SJCRH30 (cell line): ENCODE measurements at places on chromosomes 7 and 10. TPM values are rescaled to one million over a fixed set of nuclear protein-coding genes. Genes with fewer than 3 reads are reported as not detected.

The HKDC1 gene
- 0.06 and 0.08 TPM in 2 replicates for total RNA-seq

The PTPRE gene
- total RNA-seq: 5.2 and 5.3 TPM in 2 replicates

DNA sequence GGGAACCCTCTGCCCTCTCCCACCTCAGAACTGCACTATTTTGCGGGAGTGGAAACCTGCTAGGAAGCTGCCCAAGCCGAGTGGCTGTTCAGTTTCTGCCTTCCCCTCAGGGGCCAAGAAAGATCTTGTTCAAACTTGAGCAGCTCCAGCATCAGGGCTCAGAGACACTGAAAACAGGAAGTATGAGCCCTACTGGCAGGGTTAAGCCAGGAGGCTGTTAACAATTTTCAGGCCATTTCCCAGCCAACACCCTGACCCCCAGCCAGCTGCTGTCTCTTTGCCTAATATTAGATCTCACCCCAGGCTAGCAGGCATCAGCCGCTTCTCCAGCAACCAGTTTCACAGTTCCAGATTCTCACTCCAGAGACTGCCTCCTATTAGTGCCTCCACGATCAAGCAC, 9.2 kb downstream of the PLAU start:
- H3K27me3 ChIP-seq: no peaks in the 10 kb centered on the region
- H3K4me3 ChIP-seq: no peak overlapping the region
- peak overlapping the region; percentile 10; the same call in 1 of the 2 replicates for H3K27ac ChIP-seq
- H3K36me3 ChIP-seq: peaks cover 27% of the 10 kb centered on the region
- peaks cover 13% of the 10 kb centered on the region for H3K4me1 ChIP-seq

GRCh38 chr10:118258285-118258684, 83.8 kb downstream of the FAM204A start:
- no peaks in the 10 kb centered on the region for H3K36me3 ChIP-seq
- H3K27ac ChIP-seq: no peak overlapping the region
- no peaks in the 10 kb centered on the region for H3K4me1 ChIP-seq
- H3K4me3 ChIP-seq: no peak overlapping the region

GRCh38 chr7:23165316-23165715, 16.5 kb upstream of the NUP42 start:
- H3K27me3 ChIP-seq: no peaks in the 10 kb centered on the region
- no peaks in the 10 kb centered on the region for H3K4me1 ChIP-seq
- H3K36me3 ChIP-seq: no peaks in the 10 kb centered on the region; the same call in 1 of the 2 replicates

DNA sequence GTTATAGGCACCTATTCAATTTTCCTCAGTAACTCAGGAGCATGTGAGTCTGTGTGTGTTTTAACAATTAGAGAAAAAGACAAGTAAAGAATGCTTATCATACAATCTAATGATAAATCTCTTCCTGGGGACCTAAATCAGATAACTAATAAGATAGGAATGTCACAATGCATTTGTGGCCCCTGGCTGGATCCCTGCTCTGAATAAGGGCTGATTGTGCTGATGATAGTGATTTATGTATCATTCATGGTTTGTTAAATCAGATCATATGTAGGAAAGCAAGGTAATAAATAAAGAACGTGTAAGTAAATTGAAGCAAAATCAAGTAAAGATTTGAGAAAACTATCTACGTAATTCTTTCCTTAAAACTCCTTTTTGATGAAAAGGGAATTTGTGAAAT, 145.9 kb downstream of the C7orf25 start:
- no peaks in the 10 kb centered on the region for H3K36me3 ChIP-seq
- H3K27ac ChIP-seq: no peak overlapping the region
- H3K4me3 ChIP-seq: no peak overlapping the region
- no peaks in the 10 kb centered on the region for H3K4me1 ChIP-seq
- 0 out of 2 replicates have a peak, but pooled peaks cover 5% of the 10 kb centered on the region for H3K27me3 ChIP-seq

DNA sequence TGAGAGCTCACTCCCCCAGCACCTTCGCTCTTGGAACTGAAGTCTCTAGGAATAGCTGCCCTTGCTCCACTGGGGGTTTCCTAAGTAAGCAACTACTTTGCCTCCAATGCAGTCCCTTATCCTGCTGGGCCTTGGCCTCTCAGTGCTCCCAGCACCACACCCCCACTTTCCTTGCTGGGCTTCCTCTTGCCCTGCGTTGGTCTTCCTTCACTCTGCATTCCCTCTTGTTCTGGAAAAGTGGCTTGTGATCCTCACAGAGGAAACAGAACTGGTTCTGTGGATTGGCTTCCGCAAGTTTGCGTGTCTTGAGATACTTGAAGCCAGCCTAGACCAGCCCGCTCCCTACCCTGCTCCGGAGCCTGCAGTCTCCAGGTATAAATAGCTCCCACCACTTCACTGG, 6.4 kb downstream of the NKX2-3 start:
- H3K36me3 ChIP-seq: no peaks in the 10 kb centered on the region
- H3K27me3 ChIP-seq: no peaks in the 10 kb centered on the region; the same call in 1 of the 2 replicates
- H3K4me3 ChIP-seq: no peak overlapping the region
- no peaks in the 10 kb centered on the region for H3K4me1 ChIP-seq
- H3K27ac ChIP-seq: no peak overlapping the region
- no peak for DNase-seq

DNA sequence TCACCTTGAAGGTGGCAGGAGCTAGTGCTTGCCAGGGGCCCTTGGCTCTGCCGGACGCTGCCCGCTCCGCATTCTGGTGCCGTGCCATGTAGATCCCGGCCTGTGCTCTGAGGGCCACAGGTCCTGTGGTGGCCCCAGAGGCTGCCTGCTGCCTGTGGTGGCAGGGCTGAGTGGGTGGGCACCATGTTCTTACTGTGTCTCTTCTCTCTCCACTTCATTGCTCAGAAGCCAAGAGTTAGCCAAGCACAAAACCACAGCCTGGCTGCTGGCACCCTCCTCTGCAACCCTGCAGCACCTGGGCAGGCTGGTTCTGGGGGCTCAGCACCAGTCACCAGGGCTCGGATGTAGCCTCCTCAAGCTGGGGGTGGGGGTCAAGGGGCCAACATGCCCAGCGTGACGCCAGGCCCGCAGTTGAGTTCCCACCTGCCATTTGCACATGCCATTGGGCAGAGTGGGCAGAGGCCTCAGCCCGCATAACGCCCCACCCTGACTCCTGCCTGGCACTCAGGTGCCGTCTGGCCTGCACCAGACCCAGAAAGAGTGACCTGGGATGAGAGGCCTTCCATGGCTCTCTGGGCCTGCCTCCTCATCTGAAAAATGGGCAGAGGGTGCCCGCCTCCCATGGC, 16.3 kb downstream of the ZMIZ1 start:
- no peaks in the 10 kb centered on the region for H3K36me3 ChIP-seq
- no peaks in the 10 kb centered on the region for H3K27me3 ChIP-seq
